ENCODE measurements at places on chromosomes 2 and 18. TPM values are rescaled to one million over a fixed set of nuclear protein-coding genes. Genes with fewer than 3 reads are reported as not detected.

GRCh38 chr18:35571138-35571537 lies 10.4 kb upstream of the GALNT1 start:
- H3K4me1 ChIP-seq = no peaks in the 10 kb centered on the region
- no peak overlapping the region for H3K4me3 ChIP-seq
- no peaks in the 10 kb centered on the region for H3K36me3 ChIP-seq
- no peak overlapping the region for H3K27ac ChIP-seq
- H3K27me3 ChIP-seq = no peaks in the 10 kb centered on the region
- DNase-seq = no peak

- H3K4me3 ChIP-seq = no peak overlapping the region
- no peaks in the 10 kb centered on the region for H3K4me1 ChIP-seq
- DNase-seq = no peak
- H3K27ac ChIP-seq = no peak overlapping the region
- no peaks in the 10 kb centered on the region for H3K36me3 ChIP-seq
These were observed 173.8 kb upstream of the BCL2L11 start for GRCh38 chr2:110946902-110947301.

- no peaks in the 10 kb centered on the region for H3K36me3 ChIP-seq
- H3K4me1 ChIP-seq = no peaks in the 10 kb centered on the region
- H3K4me3 ChIP-seq = no peak overlapping the region
- no peaks in the 10 kb centered on the region for H3K27me3 ChIP-seq
These were observed 135.7 kb downstream of the ASB1 start for GRCh38 chr2:238562446-238562845.

DNA sequence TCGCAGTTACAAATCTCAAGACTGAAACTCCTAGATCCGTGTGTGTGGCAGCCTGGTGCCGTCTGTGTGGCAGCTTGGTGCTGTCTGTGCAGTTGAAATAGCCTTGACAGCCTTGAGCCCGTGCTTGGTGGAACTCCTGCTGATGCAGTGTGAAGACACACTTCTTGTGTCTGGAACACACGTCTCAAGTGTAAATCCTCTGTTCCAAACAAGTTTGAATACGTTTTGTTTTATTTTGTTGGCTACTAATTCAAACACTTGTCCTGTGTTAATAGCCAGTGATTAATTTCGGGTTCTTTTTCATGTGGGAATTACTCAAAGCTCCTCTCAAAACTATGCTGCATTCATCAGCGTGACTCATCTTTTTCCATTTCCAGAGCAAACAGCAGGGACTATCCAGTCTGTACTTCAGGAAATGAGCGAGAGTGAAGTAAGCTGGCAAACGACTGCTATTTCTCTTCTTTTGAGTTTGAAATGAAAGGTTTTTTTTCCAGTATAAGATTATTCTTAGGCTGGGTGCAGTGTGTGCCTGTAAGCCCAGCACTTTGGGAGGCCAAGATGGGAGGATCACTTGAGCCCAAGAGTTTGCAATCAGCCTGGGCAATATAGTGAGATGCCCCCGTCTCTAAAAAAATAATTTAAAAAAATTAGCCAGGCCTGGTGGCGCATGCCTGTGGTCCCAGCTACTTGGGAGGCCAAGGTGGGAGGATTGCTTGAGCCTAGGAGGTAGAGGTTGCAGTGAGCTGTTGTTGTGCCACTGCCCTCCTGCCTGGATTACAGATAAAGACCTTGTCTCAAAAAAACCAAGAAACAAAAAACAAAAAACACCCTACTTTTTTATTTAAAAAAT lies 152.9 kb downstream of the SPP2 start:
- no peaks in the 10 kb centered on the region for H3K4me1 ChIP-seq
- DNase-seq = no peak
- no peak overlapping the region for H3K27ac ChIP-seq
- H3K36me3 ChIP-seq = no peaks in the 10 kb centered on the region
- H3K27me3 ChIP-seq = no peaks in the 10 kb centered on the region

- H3K27me3 ChIP-seq = no peaks in the 10 kb centered on the region
- no peaks in the 10 kb centered on the region for H3K36me3 ChIP-seq
- H3K4me1 ChIP-seq = no peaks in the 10 kb centered on the region
- H3K4me3 ChIP-seq = no peak overlapping the region
- no peak overlapping the region for H3K27ac ChIP-seq
These were observed 426.9 kb downstream of the CDH2 start for GRCh38 chr18:27750014-27750413.

- H3K4me1 ChIP-seq = no peaks in the 10 kb centered on the region
- no peaks in the 10 kb centered on the region for H3K36me3 ChIP-seq
- no peak overlapping the region for H3K4me3 ChIP-seq
- DNase-seq = peak; percentile 3
These were observed 283.5 kb upstream of the HDAC4 start for GRCh38 chr2:239684271-239684810.

- H3K4me1 ChIP-seq = no peaks in the 10 kb centered on the region
- no peak overlapping the region for H3K27ac ChIP-seq
- no peaks in the 10 kb centered on the region for H3K36me3 ChIP-seq
- no peak for DNase-seq
These were observed 362.3 kb downstream of the RNF144A start for GRCh38 chr2:7279421-7279949.

- H3K4me1 ChIP-seq = no peaks in the 10 kb centered on the region
- no peaks in the 10 kb centered on the region for H3K27me3 ChIP-seq
- H3K27ac ChIP-seq = no peak overlapping the region
- H3K4me3 ChIP-seq = no peak overlapping the region
- no peaks in the 10 kb centered on the region for H3K36me3 ChIP-seq
- no peak for DNase-seq
These were observed 385.2 kb downstream of the CDH7 start for GRCh38 chr18:66136039-66136438.

GRCh38 chr18:23689616-23690504 lies 607 bp downstream of the LAMA3 start:
- no peaks in the 10 kb centered on the region for H3K27me3 ChIP-seq
- H3K4me3 ChIP-seq = peak overlapping the region; percentile 61
- peak; percentile 24 for DNase-seq
- H3K27ac ChIP-seq = no peak overlapping the region
- H3K36me3 ChIP-seq = no peaks in the 10 kb centered on the region
- no peaks in the 10 kb centered on the region for H3K4me1 ChIP-seq

DNA sequence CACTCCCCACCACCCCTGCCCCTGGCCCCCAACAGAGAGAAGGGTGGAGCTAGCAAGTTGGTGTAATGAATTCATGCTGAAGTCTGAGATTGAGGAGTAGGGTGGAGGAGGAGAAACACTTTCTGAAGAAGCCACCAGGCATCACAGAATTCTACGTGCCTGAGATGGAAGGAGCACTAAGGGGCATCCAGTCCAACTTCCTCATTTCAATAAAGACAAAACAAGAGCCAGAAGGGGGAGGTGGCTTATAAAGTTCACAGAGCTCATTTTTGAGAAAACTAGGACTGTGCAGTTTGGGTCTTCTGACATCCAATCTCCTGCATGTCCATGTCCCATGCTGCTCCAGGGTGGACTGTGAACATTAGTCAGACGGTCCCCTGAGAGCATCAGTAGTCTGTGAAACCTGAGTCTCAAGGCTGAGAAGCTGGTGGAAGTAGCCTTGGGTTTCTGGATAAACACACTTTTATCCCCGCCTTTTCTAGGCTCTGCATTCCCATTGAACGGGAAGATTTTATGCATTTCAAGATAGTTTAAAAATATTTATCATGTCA lies 77.7 kb downstream of the TRIM43 start:
- H3K4me1 ChIP-seq = no peaks in the 10 kb centered on the region
- no peak overlapping the region for H3K4me3 ChIP-seq
- no peaks in the 10 kb centered on the region for H3K36me3 ChIP-seq
- H3K27me3 ChIP-seq = no peaks in the 10 kb centered on the region
- H3K27ac ChIP-seq = no peak overlapping the region
- DNase-seq = no peak

- H3K27me3 ChIP-seq = no peaks in the 10 kb centered on the region
- H3K4me3 ChIP-seq = no peak overlapping the region
- H3K4me1 ChIP-seq = peaks cover 12% of the 10 kb centered on the region
- H3K36me3 ChIP-seq = no peaks in the 10 kb centered on the region
- H3K27ac ChIP-seq = no peak overlapping the region
- DNase-seq = peak; percentile 61
These were observed 48.2 kb downstream of the TWIST2 start for GRCh38 chr2:238895891-238896600.

DNA sequence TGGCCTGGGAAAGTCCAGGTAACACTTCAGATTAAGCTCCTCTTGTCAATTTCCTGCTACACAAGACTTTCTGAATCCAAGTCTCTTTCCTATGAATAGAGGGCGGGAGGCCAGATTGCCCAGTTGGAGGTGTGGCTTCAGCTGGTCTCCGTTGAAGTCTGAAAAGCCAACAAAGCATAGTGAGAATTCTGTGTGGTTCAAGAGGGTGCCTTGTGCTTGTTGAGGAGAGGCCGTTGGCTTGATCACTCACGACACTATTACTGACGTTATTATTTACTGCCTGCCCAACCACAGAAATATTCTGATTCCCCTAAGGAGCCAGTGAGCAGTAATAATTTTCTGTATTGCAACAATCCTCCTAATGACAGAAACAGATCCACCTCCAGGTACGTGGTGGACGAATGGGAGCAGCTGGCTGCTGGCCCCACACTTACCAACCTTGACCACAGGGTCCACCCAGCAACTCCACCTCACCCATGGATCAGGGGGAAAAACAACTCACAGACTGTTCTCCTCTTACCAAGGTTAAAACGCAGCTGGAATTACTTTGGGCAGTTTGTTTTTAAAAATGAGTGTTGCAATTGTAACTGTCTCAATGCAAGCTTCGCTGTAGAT lies 21.9 kb downstream of the NRP2 start:
- H3K4me3 ChIP-seq = no peak overlapping the region
- H3K36me3 ChIP-seq = no peaks in the 10 kb centered on the region
- no peak for DNase-seq
- peaks cover 44% of the 10 kb centered on the region for H3K4me1 ChIP-seq

DNA sequence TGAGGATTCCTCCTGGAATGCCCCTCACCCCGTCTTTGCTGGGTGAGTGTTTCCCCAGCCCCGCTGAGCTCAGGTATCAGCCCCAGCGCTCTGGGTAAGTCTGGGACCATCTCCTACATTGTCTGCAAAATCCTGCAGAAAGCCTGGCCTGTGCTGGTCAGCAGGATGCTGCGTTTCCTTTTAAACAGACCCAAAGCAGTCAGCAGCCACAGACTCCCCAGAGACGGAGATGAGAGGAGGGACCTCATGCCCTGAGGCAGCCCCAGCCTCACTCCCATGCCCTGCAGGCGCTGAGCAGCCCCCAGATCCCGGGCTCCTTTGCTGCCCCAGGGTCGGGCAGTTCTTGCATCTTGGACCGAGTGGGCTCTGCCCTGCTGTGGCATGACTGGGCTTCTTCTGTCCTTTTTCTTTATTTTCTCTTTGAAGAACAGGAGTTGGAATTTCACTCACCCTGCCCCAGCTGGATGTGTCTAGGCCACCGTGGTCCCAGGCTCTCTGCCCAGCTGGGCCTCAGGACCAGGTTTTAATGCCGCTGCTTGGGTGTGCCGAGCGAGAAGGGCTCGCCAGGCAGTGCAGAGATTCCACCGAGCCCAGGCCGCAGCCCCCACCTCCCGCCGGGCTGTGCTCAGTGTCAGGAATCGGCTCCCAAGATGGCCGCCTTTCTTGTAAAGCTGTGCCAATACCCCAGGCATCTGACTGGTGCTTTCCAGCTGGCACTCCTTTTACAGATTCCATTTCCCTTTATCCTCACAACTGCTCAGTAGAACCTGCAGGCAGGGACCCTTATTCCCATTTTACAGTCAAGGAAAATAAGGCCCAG lies 43.6 kb downstream of the ODC1 start:
- peak; percentile 56 for DNase-seq
- no peaks in the 10 kb centered on the region for H3K27me3 ChIP-seq
- no peak overlapping the region for H3K4me3 ChIP-seq
- H3K27ac ChIP-seq = no peak overlapping the region
- no peaks in the 10 kb centered on the region for H3K36me3 ChIP-seq

Gene NR4A2
- 3.9 TPM for total RNA-seq

Gene LOXL3
- 15.2 TPM for total RNA-seq

Gene IKZF2
- total RNA-seq = 9.1 TPM

Gene CGREF1
- 6.6 TPM for total RNA-seq
